Immature natural killer cell (primary cell): ENCODE measurements at places on chromosomes 3 and 15. TPM values are rescaled to one million over a fixed set of nuclear protein-coding genes. Genes with fewer than 3 reads are reported as not detected.

- no peak for DNase-seq
These were observed 71.8 kb downstream of the MINDY2 start for GRCh38 chr15:58842713-58843396.

The BCHE gene
- not detected for polyA plus RNA-seq

The RETNLB gene
- polyA plus RNA-seq, result not detected

The FAM219B gene
- polyA plus RNA-seq, result 29.6 TPM

The EPHA3 gene
- not detected for polyA plus RNA-seq

The SOX14 gene
- not detected for polyA plus RNA-seq
